ENCODE measurements at places on chromosomes 13 and 19. TPM values are rescaled to one million over a fixed set of nuclear protein-coding genes. Genes with fewer than 3 reads are reported as not detected.

DNA sequence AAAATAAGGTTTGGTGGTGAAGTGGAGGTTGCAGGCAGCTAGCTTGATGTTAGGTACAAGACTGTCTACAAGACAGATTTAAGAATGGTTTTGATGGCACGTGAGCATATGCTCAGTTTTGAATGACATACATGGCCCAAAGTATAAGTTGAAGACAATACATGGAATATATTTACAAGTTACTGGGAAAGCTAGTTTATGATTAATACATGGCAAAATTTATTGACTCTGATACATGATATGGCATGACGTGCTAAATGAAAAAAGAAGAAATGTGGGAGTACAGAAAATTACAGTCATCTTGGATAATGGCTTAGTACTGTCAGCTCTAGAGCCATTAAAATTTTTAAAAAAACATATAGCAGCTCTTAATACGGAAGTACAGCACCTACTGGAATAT is 4.4 kb downstream of the KLF5 start:
- no peak for DNase-seq

The ZMYM5 gene
- total RNA-seq: 13.8 TPM

DNA sequence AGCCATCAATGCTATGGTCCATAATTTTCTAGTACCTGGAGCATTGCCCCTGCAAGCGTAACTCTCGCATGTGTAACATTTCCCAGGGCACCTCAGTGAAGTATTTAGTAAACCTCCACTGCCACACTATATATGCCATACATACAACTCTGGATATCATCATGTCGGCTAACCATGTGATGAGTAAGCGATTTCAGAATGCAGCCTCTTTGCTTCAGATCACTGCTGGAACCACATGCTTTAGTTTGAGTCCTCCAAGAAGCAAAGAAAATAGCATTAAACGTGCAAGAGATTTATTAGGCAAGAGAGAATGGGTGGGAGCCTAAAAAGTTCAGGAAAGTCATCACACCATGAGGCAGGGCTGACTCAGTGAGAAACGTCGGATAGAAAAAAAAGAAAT is 635.6 kb upstream of the SLITRK5 start:
- DNase-seq: no peak

DNA sequence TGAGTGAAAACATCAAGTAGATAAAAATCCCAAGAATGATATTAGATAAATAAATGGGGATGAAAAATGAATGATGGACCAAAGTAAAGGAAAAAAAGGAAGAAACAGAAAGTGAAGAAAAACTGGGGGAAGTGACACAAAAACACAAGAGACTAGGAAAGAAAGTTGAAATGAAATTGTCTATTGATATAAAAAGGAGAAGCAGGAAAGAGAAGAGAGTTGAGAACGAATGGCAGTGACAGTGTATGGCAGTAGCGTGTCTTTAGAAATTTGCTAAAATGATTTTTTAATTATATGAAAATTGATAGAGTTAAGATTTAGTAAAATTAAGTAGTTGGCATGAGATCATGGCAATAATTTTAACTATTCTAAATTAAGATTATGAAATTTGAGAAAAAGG is 36.3 kb upstream of the SGCG start:
- DNase-seq: no peak
